Caco-2 (cell line): ENCODE measurements at places on chromosomes 4 and X. TPM values are rescaled to one million over a fixed set of nuclear protein-coding genes. Genes with fewer than 3 reads are reported as not detected.
A peak's percentile ranks its signal among the peaks of the same experiment; 100 is the strongest.

Gene XK
- 1.7 and 2.6 TPM in 2 replicates for total RNA-seq

GRCh38 chr4:112884406-112884805 is 165.0 kb upstream of the ANK2 start:
- no peaks in the 10 kb centered on the region for H3K27me3 ChIP-seq
- H3K4me1 ChIP-seq = peaks cover 3% of the 10 kb centered on the region; the same call in 1 of the 2 replicates
- H3K4me3 ChIP-seq = no peak overlapping the region
- H3K36me3 ChIP-seq = no peaks in the 10 kb centered on the region

Gene TSPAN6
- total RNA-seq = 135 and 137 TPM in 2 replicates

- H3K27me3 ChIP-seq = no peaks in the 10 kb centered on the region
- peak overlapping the region; percentile 22 for H3K27ac ChIP-seq
Measured at GRCh38 chr4:94516067-94516466, 64.3 kb downstream of the PDLIM5 start.

- no peaks in the 10 kb centered on the region for H3K4me1 ChIP-seq
- H3K36me3 ChIP-seq = no peaks in the 10 kb centered on the region
- no peak for DNase-seq
- no peaks in the 10 kb centered on the region for H3K27me3 ChIP-seq
- no peak overlapping the region for H3K4me3 ChIP-seq
Measured at GRCh38 chrX:47390780-47391179, 20.4 kb downstream of the ZNF157 start.

Gene KCNE5
- total RNA-seq = 0.20 TPM in 1 of 2 replicates, not detected in the other

Gene PCDH11X
- total RNA-seq = 0.07 TPM in 1 of 2 replicates, not detected in the other

Gene SHROOM3
- total RNA-seq = 16.3 and 25.3 TPM in 2 replicates

DNA sequence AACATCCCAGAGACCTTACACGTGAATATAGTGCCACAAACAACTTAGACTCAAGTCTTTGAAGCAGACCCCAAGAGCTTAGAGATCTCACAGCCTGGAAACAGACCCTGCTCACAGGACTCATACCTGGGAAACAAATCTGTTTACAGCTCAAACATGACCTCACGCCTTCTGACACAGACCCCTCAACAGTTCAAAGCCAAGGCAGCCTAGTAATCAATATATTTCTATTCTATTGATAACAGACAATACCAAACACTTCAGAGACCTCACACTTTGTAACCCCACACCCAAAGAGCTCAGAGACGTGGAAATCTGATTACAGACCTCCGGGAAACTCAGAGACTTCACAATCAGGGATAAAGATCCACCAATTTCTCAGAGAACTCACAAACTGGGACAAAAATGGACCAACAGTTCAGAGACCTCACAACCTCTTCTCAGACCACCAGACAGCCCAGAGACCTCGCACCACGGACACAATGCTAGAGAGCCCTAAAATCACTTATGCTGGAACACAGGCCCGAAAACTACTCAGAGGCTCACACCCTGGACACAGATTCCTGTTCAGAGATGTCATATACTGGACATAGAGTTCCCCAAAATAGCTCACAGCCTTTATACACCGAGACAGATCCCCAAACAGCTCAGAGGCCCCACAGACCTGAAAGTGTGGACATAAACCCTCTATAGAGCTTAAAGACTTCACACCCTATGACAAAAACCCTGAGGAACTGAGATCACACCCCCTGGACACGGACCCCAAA is 14.8 kb downstream of the SUV39H1 start:
- no peaks in the 10 kb centered on the region for H3K27me3 ChIP-seq
- no peak for DNase-seq
- no peaks in the 10 kb centered on the region for H3K36me3 ChIP-seq
- no peak overlapping the region for H3K4me3 ChIP-seq
- peaks cover 19% of the 10 kb centered on the region for H3K4me1 ChIP-seq
- H3K27ac ChIP-seq = peak overlapping the region; percentile 96

Gene MAP7D2
- total RNA-seq = 42.8 and 45.4 TPM in 2 replicates

DNA sequence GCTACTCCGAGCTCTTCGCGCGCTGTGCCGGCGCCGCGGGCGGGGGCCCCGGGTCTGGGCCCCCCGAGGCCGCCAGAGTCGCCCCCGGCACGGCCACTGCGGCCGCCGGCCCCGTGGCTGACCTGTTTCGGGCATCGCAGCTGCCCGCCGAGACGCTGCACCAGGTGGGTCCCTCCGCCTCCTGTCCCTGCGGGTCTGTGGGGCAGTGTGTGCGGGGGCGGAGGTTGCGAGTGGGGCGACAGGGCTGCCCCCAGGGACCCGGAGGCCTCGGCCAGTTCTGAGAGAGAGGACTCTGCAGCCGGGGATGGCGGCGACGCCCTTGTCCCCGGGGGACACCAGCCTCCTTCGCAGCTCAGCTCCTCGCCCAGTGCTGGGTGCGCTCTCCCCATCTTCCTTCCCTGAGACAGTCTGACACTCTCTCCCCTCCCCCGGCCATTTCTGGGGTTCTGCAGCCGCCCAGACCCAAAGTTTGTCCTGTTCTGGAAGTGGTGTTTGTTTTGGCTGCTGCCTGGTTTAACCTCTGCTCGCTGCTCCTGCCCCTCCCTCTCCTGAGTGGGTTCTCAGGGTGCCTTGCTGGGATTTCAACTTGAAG is 609 bp downstream of the REPS2 start:
- DNase-seq = peak; percentile 2
- H3K4me1 ChIP-seq = no peaks in the 10 kb centered on the region
- H3K27ac ChIP-seq = no peak overlapping the region
- H3K4me3 ChIP-seq = peak overlapping the region; percentile 54
- H3K36me3 ChIP-seq = no peaks in the 10 kb centered on the region

Gene PABPC4L
- total RNA-seq = not detected in 2 replicates
